Umbilical cord (tissue), 2 donors: ENCODE measurements at places on chromosomes 12 and 14. TPM values are rescaled to one million over a fixed set of nuclear protein-coding genes. Genes with fewer than 3 reads are reported as not detected.

DNA sequence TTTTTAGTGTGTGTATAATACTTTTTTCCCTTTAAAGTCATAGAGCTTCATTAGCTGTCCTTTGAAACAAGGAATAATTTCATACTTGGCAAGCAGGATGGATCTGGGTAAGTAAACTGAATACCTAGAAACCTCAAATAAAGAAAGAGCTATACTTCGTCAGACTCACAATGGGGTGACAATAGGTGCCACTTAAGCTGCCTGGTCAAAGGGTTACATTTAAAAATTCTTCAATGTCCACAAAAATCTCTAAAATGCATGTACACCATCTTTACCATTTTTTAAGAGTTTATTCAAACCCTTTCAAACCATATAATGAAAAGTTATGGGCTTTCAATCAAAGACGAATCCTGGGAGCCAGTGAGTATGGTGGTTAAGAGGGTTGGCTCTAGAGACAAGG lies 3.1 kb downstream of the GIT2 start:
- DNase-seq, result no peak

GRCh38 chr12:52191841-52192791 lies at the start of gene KRT80:
Gene KRT80, minus strand, starts transcription at chr12:52192014. Its CDS starts 112 bp downstream, at chr12:52191902.
- peak; percentile 97 for DNase-seq

DNA sequence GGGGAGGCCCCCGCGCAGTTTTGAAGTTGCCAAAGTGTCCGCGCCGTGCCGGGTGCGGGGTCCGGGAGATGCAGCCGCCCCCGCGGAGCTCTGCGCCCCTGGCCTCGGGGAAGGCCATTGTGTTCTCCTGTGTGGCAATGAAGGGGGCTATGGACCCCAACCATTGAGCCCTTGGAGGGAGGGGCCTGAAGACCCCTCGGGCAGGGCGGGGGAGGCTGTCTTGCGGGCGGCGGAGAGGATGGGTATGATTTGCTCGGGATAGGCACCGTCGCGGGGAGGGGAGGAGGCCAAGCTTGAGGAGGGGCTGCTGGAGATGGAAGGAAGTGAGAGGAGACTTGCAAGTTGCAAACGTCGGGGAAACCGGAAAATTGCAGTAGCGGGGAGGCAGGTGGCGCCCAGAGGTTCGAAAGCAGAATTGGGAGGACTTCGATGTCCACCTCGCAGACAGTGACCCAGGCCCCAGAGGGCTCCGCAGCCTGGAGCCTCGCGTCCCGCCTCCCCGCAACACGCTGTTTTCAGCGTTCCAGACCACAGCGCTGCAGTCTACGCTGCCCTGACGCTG lies 25.4 kb downstream of the BCL11B start:
- no peak for DNase-seq

DNA sequence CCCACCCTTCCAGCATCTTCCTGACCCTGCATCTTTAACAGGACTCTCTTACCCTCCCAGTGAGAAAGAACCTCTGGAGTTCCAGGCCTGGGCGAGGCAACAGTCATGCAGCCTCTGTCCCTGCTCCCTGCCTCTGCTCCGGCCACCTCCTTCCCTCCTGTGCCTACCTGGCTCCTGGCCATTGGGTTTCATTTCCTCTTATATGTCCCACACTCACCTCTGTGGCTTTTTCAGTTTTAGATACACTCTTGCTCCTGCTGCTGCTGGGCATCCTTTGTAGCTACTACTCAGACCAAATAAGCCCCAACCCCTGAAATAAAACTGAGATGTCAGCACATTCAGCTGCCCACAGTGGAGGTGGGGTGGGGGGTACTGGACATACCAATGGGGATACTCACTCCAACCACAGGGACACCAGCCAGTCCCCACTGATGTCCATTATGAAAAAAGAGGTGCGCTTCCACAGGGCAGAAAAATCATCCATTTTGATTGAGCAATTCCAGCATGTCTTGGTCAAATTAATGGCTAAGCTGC lies 99.1 kb upstream of the NRXN3 start:
- no peak for DNase-seq

DNA sequence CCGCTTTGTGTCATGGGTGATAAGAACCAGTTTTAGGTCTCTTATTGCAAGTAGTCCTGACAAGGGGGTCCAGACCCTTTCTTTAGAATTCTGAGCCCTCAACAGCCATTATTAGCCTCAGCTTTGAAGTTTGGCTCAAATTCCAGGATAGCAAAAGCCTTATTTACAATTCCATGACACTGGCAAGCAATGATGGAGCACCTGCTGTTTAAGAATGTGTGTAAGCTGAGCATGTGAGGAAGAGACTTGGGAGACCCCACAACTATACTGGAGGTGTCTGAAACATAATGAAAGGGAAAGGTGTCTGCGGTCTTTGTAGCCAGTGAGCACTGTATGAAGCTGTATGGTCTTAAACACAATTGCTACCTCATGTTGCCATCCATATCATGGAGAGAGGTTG lies 119.8 kb downstream of the TBX5 start:
- no peak for DNase-seq

GRCh38 chr12:46395388-46395787 lies 22.8 kb upstream of the SLC38A2 start:
- DNase-seq, result peak; percentile 86

DNA sequence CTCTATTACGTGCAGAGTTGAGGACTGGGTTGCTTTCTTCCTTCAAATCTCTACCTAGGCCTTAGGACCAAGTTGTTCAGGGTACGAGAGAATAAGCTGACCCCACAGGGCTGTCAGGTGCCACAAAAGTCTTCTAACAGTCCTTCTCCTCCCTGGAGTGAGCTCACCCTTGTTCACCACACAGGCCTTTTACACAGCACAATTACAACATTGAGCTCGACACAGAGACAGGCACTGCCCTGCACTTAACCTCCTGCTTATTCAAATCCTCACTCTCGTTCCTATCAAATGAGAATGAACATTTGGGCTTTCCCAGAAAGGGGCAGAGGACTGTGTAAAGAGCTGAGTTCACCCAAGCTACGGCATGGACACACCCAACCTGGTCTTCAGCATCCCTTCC lies 2.4 kb downstream of the GALNT6 start:
- peak; percentile 26 for DNase-seq

DNA sequence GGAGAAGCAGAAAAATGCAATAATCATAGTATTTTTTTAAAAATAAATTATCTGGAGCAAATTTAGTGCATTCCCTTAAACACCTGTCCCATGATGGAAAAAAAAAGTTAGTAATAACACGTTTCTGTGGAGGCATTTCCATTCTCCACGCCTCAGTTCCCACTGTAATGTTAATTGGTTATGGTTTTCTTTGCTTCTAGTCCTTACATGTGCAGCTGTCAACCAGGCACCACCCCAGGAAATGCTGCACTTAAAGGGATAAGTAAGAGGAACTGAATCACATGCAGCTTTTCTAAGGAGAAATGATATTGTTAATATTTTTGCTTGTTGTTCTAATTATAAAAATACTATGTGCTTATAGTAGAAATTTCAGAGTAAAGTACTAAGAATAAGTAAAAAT lies 240.3 kb downstream of the ZFP36L1 start:
- no peak for DNase-seq

Gene TOMM20L
- not detected for total RNA-seq

Gene ANO4
- total RNA-seq, result 1.4 TPM

Gene TAS2R43
- total RNA-seq, result 1.4 TPM

Gene NUP37
- total RNA-seq, result 11.8 TPM

Gene SLC4A8
- total RNA-seq, result 2.6 TPM

Gene PLCZ1
- 21.7 TPM for total RNA-seq

Gene SCN8A
- 6.0 TPM for total RNA-seq

Gene CLEC4D
- 1.2 TPM for total RNA-seq
